Cerebellar nuclear complex (tissue), 1 donor: ENCODE measurements at places on chromosomes 12 and 14.

DNA sequence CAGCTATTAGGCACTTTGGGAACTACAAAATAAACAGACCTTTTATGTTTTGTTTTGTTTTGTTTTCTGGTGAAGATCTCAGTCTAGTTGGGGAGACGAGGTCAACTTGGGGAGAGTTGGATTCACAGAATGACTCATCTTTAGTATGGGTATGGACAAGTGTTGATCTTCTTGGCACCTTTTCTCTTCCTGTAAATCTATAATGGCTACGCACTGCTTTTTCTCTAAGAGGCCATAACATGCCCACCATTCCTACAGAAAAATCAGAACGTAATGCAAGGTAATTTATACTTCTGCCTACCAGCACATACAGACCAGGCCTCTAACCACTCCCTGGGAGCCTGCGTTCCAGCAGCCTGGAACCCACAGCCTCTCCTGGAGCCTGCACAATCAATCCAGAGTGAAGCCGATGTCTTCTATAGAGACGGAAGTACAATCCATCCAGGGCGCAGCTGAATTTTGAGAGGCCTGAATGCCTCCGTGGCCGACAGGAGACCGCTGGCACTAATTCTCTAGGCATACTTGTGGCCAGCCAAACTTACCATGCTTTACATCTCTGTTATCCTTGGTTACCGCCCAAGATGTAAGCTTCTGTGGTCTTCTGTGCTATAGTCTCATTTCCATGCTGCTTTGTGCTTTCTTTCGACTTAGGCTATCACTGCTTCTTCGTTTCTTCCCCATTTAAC, 717 bp downstream of the PPHLN1 start:
- no peak for DNase-seq

DNA sequence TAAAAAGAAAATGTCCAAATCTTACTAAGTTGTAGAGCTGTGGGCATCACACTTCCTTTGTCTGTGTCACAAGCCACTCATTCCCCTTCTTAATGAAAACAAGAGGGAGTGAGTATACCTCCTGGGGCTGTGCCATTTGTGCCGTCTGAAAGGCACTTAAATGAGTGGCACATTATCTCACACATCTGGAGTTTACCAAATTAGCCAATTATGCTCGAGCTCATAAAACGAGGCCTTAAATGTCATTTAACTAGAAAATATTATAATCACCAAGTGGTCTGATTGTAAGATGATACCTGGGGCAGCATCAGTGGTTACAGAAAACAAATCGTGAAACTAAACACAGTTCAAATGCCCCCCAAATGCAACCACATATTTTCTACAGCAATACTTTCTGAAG, 146.1 kb downstream of the PAX9 start:
- DNase-seq: no peak

DNA sequence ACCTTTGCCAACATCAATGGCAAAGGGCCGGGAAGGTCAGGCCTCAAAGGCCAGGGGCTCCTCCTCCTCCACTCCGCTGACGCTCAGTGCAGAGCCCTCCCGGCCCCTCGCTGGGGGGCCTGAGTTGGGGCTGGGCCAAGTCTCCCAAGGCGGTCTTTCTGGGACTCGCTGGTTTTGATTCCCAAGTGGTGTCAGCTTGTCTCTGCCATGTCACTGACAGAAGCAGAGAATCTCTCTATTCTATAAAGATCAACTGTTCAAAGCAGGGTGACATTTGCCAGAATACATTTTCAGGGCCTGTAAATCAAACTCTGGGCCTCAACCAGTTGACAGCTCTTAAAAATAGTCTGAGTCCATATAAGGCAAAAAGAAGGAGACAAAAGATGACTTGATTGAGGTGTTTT, 75.9 kb downstream of the CCDC88C start:
- no peak for DNase-seq

DNA sequence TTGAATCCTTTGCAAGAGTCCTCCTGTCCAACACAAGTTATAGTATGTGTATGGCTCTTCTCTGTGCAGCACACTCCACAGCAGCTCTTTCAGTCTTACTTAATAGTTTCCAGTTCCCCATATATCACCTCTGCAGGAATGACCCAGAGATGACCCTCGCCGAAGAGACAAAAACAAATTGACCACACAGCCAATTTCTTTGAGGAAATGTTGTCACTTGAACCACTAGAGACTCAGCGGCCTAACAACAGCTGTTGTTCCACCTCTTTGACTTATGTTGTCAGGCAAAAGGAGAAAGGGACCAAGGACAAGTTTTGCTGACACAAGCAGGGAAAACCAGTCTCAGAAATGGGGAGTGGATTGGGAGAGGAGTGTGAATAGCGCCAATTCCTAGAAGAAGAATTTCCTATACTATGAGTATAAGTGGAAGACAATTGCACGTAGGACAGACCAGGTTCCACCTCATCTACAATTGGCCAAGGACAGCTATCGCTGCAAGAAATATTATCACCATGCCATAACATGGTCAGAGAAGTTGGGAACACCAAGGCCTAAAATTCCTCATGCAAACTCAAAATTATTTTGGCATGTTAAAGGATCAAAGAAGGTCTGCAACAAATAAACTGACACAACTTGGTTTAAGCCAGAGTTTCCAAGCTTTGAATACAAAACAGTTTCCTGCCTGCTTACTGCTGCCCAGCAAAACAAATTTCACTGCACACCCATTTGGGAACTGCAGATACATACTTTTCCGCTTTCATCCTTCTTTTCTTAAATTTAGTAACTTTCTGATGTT, 41.7 kb upstream of the ITPR2 start:
- DNase-seq: no peak

DNA sequence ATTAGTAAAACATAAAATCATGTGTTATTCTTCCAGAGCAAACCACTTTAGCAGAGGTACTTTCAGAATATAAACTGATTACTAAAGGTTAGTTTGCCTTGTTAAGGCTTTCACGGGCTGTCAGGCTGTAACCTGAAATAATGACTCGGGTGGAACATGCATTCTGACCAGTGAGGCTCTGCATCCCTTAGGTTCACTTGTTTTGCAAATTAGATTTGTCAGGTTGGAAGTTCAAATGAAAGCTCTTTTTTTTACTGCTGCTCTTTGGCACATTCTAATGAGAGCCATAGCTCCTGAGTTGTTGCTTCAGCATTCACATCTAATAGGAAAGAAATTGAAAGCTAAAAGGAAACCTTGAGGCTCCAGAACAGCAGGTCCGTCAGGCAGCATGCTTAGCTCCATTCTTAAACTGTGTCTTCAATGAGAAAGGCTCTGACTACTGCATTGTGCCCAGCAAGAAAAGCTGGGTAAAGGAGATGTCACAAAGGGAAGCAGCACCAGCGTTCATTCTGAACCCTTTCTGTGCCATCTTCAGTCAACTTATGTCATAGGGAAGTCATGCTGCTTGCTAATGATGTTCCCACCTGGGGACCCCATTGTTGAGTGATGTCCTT, 445.5 kb upstream of the FBXO33 start:
- DNase-seq: no peak

- no peak for DNase-seq
Observed at GRCh38 chr12:66603461-66603860, 75.4 kb downstream of the GRIP1 start.

- DNase-seq: no peak
Observed at GRCh38 chr12:39632670-39633069, 13.1 kb upstream of the ABCD2 start.

- no peak for DNase-seq
Observed at GRCh38 chr12:11745113-11745512, 95.6 kb downstream of the ETV6 start.

- DNase-seq: no peak
Observed at GRCh38 chr12:110344657-110345056, 58.9 kb downstream of the ANAPC7 start.

DNA sequence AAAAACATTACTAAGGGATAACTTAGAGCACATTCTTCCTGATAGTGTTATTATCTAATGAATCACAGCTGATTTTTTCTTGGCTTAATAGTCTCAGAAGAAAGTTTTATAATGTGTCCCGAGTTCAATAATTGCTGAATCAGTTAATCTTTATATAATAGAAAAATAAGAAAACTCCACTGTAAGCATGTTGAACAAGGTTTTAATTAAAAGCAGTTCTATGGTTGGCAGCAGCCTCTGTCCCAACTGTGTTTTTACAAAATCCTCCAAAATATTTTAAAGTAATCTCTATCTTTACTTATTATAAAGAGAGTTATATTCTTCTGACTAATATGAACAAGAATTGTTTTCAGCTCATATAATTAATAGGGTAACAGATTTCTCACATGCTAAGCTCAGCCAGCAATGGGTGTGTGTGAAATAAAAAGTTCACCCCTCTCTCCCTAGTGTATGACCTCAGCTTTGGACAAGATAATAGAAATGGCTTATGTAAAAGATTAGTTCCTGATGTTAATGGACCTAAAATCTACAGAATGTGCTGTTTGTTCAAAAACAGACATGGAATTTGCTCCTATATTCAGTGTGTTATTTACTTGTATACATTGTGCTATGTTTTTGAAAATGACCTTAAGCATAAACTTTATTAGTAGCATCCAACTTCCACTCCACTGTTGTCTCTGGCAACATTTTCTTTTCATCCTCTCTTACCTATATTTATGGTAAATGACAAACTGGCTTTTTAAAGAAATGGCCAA, 67.1 kb upstream of the DCN start:
- no peak for DNase-seq

- no peak for DNase-seq
Observed at GRCh38 chr12:51934080-51934479, 17.4 kb upstream of the ACVR1B start.

DNA sequence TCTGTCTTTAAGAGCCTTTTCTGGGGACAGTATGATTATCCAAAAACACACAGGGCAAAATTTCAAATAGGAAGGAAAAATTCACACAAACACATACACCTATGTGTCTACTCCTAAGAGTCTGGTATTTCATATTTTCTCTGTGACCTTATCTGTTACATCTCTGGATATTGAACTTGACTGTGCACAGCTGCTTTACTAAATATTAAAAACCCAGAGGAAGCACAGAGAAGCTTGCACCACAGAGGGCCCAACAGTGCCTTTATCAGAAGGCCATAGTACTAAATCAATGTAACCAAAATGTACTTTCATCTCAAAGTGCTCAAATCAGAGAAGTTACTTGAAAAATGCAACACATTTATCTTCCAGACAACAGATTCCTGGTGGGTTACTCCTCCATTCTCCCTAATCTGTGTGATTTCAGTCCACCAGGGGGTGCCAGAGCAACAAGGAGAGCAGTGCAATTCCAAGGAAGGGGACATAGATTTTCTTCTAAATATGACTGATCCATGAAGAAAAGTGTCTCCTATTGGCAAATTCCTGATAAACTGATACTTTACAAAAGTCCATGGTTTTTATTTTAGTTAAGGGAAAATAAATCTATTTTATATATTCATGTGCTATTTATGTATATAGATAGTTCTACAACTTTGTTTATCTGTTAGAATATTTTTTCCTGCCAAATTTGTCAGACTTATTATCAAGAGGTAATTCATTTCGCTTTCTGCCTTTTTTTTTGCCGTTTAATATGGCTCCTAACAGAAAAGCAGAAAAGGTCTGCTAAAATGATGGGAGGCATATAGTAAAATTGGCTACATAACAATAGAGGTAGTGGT, 617.6 kb downstream of the LRFN5 start:
- DNase-seq: no peak

DNA sequence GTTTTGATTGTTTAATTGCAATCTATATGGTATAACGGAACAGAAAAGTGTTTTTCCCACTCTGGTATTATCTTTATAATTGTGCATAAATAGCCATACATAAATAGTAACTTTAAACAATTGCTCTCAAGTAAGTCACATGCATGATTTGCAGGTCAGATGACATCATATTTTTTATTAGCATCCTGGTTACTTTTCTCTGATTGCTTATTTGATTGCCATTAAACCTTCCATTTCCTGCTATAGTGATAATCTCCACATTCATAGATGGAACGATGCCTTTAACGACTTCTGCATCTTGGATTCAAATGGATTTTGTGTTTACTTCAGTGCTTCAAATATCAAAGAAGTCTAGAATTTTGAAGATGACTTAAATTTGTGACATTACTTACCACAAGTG, 3.5 kb upstream of the KLRK1 start:
- DNase-seq: no peak

DNA sequence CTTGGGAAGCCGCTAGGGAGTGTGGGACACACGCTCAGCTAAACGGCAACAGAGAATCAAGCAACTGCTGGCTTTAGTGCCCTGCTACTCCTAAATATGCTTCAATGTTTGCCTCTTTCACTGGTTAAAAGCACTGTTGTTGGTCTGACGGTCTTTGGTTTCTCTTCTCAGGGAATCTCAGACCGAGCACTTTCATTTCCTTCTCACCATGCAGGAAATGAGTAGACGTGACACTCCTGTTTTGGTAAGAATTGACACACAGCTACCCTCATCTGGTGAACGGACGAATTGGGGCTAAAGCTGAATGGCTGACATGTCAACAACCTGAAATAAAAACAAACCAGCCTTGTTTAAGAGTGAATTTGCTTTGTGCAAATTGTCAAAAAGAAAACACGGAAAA, 57.5 kb upstream of the PIWIL1 start:
- no peak for DNase-seq

- no peak for DNase-seq
Observed at GRCh38 chr14:54104601-54105145, 148.0 kb upstream of the BMP4 start.

DNA sequence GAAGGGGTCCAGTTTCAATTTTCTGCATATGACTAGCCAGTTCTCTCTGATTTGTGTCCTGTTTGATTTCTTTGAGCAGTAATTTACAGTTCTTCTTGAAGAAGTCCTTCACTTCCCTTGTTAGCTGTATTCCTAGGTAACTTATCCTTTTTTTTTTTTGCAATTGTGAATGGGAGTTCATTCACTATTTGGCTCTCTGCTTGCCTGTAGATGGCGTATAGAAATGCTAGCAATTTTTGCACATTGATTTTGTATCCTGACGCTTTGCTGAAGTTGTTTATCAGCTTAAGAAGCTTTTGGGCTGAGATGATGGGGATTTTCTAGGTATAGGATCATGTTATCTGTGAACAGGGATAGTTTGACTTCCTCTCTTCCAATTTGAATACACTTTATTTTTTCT, 77.6 kb upstream of the NID2 start:
- DNase-seq: no peak

DNA sequence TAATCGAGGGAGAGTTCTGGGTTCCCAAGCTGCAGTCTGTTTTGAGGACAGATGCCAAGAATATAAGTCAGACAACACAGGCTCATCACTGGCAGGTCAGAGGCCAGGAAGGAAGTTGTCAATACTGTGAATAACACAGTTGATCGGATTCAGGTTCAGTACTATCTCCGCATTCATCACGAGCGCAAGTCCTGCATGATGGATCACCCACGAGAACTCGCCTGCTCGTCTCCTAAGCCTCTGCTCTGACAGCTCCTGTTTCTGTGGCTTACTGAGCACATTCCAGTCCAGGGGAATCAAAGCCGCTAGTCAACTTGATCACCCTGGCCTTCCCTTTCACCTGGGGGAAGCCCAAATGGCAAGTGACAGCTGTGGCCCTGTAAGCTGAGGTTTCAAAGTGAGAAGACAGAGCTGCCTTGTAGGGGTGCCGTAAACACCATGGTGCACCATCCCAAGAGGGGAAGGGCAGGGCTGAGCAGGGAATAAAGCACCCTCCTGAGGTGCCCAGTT, 60.1 kb upstream of the DICER1 start:
- no peak for DNase-seq
